ENCODE measurements at places on chromosomes 5 and 9.

DNA sequence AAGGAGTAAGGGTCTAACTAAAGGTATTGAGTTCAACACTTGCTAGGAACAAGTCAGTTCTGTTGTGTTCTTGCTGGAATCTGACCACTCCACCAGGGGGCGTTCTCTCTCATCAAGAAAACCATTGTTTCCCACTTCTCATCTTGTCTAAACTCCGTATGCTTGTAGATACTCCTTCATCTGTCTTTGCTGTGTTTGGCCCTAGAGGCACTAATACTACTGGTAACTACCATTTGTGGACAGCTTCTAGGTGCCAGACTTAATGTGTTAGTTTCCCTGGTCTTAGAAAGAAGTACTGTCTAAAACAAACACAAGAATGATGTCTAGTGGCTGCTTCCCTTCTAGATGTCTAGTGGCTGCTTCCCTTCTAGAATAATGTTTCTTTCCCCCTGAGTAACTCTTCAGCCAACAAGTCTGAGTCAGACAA lies 18.7 kb upstream of the PTPDC1 start:
- DNase-seq: peak; percentile 87

DNA sequence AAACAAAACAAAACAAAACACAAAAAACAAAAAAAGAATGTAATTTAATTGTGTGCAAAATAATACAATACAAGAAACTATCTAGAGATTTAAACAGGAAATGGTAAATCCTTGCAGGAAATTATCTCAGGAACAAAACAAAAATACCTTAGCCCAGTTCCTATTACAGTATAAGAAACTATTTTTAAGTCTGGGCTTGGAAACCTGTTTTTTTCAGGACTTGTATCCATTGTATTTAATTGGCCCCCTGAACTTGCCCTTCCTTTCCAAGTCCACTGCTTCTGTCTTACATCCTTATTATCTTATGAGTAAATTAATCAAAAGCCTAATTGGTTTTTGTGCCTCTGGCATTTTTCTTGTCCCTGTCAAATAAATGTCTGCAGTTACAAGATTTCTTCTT lies 48.5 kb downstream of the ST8SIA4 start:
- no peak for DNase-seq

GRCh38 chr5:172827841-172828240 lies 6.2 kb upstream of the ERGIC1 start:
- no peak for DNase-seq

GRCh38 chr9:84759300-84759750 lies 89.8 kb downstream of the NTRK2 start:
- no peak for DNase-seq

- no peak for DNase-seq
These were observed 793 bp upstream of the PKD2L2 start for GRCh38 chr5:137888466-137888862.

- DNase-seq: no peak
These were observed 33.4 kb upstream of the TBC1D2 start for GRCh38 chr9:98288881-98289280.

DNA sequence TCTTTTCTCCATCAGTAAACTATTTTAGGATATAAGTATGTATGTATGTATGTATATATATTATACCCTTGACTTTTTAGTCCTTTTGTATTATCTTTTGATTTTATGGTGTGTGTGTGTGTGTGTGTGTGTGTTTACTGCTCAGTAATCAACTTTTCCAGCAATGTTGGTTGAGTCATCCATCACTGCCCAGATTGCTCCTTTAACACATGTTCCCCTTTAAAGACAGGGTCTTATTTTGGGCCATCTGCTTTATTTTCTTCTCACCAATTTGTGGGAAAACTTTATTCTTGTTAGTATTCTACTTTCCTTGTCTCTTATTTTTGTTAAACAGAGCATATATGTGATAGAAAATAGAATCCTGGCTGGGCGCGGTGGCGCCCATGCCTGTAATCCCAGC lies 28.1 kb downstream of the ANKRD33B start:
- no peak for DNase-seq

DNA sequence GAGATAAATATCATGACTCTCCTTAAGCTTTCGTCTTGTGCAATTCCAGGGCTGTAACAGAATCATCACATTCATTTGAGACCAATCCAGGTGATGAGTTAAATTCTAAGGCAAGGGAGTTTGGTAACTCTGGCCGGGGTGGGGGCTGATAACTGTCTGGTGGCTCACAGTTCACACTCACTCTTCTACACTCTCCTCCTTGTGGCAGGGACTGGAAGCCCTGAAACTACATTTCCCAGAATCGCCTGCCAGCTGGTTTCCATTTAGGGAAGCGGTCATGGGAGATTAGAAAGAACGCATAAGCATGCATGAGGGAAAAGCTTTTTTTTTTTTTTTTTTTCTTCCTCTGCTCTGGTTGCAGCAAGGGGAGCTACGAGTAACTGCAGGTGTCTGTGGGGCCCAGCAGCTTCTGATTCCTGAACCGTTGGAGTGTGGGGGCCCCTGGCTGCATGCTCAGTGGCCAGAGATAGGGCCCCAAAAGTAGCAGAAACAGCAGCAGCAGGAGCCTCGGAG lies 154.8 kb upstream of the TBC1D2 start:
- DNase-seq: peak; percentile 5

- DNase-seq: no peak
These were observed 204.8 kb downstream of the MLLT3 start for GRCh38 chr9:20417373-20418080.

DNA sequence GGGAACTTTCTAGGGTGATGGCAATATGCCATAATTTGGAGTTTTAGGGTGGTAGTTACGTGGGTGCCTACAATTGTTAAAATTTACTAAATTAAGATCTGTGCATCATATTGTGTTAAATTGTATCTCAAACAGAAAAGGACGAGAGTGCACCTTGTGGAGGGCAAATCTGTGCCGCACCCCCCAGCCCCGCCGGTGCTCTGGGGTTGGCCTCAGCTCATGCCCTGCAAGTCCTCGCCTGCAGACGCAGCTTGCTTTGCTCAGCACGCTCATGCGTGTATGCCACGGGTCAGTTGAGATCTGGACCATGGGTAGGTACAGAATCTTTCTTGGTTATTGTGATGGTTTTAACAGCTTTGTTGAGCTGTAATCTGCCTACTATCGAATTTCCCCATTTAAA lies 33.7 kb upstream of the FCN1 start:
- no peak for DNase-seq

DNA sequence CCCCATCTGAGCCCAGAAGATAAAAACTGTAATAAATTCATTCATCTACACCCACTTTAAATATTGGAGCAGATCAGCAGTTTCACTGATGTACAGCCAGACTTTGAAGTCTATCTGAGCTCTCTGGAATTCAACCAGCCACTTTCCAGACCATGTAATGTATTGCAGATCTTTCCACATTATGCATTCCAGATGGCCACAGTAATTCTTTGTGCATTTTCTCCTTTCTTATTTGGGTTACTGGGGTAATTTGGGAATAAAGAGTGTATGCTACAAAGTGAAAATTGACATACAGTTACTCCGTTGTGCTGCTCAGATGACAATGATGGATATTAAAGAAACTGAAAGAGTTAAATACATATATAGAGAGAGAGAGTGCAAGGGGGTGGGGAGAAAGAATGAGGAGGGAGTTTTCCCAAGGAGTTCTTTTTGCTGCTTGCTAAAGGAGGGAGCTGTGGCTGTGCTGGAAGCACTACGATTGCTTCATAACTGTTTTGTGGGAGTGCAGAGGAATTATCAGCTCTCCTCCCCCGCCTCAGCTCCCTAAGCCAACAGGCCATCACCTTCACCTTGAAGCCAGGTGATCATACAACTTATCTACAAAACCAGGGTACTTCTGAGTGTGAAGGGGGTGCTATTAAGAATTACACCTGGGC lies 152.8 kb downstream of the GAS1 start:
- no peak for DNase-seq

DNA sequence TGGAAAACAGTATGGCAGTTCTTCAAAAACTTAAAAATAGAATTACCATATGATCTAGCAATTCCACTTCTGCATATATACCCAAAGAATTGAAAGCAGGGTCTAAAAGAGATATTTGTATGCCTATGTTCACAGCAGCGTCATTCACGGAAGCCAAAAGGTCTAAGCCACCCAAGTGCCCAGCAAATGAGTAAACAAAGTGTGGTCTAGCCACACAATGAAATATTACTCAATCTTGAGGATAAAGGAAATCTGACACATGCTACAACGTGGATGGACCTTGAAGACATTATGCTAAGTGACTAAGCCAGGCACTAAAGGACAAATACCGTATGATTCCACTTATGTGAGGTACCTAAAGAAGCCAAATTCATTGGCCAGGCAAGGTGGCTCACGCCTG lies 11.1 kb upstream of the MED27 start:
- no peak for DNase-seq

DNA sequence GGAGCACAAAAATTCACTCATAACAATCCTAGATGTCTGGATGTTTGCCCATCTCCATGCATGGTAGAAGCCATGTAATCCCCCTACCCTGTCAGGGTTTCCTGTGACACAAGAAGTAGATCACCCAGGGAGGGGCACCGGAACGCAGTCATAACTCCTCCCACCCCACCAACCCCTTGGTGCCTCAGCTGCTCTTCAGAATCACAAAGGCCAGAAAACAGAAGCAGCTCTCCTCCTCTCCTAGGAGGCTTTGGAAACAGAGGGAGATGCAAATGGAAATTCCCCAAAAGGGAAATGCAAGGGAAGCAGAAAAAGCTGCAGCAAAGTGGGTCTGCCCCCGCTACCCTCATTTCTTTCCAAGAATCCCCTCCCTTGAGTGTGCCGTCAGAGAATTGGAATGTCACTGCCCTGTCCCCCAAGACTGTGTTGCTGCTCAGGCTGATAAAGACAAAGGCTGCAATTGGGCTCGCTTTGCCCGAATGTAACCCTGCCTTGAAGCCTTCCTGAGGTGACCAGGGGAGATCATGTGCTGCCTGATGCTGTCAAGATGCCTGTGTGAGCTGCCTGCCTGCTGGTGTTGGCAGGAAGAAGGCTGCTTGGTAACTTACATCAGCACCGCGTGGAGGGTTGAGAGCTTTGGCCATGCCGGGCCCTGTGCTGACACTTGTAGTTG lies 65.5 kb upstream of the ABCA1 start:
- DNase-seq: no peak

DNA sequence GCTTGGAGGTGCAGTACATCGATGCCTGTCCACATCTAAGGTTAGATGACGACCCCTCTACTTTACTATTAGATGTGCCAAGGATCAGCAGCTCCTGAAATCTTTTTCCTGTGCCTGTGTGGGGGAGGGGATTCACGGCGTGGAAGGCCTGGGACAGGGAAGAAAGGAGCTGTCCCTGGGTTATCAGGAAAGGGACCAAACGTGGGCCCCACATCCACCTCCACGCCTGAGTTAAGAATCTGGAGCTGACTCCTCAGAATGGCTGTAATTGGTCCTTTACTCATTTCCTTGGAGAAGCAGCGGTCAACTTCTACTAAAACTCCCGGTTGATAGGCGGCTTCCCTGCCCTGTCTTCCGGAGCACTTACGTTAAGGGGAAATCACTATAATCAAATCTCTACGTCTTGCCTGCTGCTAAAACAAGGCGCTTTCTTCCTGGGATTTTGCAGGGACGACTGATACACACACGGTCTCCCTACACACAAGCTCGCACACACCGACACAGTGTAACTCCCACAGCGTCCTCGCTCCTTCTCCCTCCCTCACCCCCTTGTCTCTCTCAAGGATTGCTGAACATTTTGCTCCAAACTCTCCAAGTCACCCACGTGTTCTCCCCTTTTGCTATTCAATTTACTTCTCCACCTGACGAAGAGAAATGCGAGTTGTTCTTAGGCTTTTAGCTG lies 1.4 kb downstream of the PDE4D start:
- DNase-seq: no peak

DNA sequence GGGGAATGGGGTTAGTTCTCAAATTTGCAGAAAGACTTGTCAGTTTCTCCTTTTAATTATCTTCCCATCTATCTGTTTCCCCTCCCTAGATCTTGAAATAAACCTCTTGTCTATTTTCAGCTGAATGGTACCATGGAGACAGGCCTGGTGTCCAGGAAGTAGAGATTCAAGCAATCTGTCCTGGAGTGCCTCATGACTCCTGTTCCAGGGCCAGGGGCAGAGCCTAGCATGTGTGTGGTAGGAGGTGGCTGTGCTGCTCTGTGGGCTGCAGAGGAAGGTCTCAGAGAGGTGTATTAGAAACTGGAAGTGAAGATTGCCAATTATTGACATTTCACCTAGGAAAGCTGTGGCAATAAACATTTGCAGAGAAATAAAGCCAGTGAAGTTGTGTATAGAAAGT lies 175.8 kb upstream of the ATP10B start:
- DNase-seq: no peak

- no peak for DNase-seq
These were observed 439.3 kb downstream of the TLE1 start for GRCh38 chr9:81250041-81250440.

DNA sequence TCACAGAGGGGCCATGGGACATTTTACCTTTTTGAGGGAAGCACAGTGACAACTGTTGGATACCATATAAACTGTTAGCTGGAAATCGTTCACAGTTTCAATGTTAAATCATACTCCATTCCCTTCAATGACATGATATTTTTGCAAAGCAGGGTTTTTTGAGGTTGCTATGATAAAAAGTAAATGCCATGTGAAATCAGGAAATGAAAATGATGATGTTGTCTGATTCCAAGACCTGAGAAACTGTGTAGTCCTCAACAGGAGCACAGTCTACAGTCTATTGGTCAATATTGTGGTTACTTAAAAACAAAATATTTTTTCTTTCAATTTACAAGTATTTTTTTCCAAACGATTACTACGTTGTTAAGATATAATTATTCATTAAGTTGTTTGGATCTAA lies 24.0 kb upstream of the ADAM19 start:
- no peak for DNase-seq

GRCh38 chr9:9919174-9919775 lies 693.5 kb downstream of the PTPRD start:
- no peak for DNase-seq

DNA sequence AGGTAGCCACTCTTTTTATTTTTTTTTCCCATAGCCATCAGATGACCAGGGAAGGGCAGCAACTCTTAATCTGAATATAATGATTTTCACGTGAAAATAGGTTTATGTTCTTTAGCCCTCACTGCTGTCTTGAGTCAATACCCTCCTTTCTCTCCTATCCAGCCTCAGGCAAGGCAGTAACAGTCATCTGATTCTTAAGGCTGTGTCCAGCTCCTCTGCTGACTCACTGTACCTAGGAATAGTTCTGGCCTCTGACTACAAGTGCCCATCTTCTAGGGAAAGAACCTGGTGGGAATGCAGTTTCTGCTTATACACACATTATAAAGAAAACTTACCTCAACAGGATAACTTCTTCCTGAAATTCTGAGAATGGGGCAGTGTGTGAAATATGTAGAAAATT lies 30.7 kb downstream of the DHX29 start:
- no peak for DNase-seq

GRCh38 chr9:98790134-98790841 lies 6.1 kb downstream of the ANKS6 start:
- no peak for DNase-seq

- no peak for DNase-seq
These were observed 711.8 kb upstream of the CTNND2 start for GRCh38 chr5:12616093-12616492.

GRCh38 chr9:107024193-107024592 lies 161.2 kb downstream of the ZNF462 start:
- no peak for DNase-seq

- no peak for DNase-seq
These were observed 2.8 kb upstream of the IL3 start for GRCh38 chr5:132057498-132058255.

GRCh38 chr5:53834500-53834899 lies 274.1 kb downstream of the NDUFS4 start:
- no peak for DNase-seq
